ENCODE measurements at places on chromosomes 4 and X.

GRCh38 chr4:42148425-42148824 lies 4.0 kb downstream of the BEND4 start:
- no peak for DNase-seq

DNA sequence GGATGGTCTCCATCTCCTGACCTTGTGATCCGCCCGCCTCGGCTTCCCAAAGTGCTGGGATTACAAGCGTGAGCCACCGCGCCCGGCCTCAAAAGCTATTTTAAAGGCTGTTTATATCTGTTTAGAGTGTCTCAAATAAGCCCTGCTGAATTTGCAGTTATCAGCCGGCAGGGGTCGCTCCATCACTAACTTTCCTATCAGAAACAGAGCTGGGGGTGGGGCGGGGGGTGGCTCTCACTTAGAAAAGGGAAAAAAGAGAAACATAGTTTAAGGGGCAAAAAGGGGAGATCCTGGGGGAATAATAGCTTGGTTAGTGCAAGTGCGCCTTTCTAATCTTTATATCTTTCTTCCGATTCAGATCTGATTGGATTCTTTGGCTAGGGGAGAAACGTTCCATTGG lies 450.7 kb downstream of the UBE2NL start:
- DNase-seq = no peak

- no peak for DNase-seq
Measured at GRCh38 chr4:25779021-25779420, 83.8 kb downstream of the SEL1L3 start.

DNA sequence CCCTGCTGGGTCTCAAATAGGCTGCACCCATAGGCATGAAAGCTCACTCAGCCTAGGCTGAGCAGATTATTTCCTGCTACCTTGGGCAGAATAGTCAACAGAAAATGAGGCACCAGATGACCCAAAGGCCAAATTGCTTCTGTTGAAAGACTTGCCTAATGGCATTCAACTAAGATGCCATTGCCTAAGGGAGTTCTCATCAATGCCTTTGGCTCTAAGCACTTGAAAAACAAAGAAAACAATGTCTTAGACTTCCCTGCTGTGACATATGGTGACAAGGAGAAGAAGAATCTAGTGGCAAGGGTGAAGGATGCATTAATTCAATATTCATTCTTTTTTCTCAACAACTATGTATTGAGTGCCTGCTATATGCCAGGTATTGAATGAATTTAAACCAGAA lies 25.7 kb upstream of the PCDH19 start:
- DNase-seq = no peak

DNA sequence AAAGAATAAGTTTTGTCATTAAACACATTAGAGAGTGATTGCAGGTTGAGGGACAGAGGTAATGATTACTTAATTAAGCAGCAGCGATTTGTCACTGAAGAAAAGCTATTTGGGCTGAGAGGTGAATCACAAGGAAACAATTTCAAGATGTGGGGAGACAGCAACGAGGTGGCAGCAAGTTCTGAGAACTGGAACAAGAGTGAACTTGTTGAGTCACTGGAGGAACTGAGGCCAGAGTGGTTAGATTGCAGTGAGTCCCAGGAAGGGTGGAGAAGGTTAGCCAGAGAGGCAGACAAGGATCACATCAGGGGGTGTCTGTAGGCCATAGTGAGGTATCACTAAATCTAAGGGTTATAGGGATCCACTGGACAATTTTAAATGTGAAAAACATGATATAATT lies 57.9 kb upstream of the TMPRSS11A start:
- DNase-seq = peak; percentile 18
